NCI-H460 (cell line): ENCODE measurements at places on chromosomes 11 and 22. TPM values are rescaled to one million over a fixed set of nuclear protein-coding genes. Genes with fewer than 3 reads are reported as not detected.

GRCh38 chr11:133966921-133967598 is 10.3 kb upstream of the IGSF9B start:
- DNase-seq = peak; percentile 24

DNA sequence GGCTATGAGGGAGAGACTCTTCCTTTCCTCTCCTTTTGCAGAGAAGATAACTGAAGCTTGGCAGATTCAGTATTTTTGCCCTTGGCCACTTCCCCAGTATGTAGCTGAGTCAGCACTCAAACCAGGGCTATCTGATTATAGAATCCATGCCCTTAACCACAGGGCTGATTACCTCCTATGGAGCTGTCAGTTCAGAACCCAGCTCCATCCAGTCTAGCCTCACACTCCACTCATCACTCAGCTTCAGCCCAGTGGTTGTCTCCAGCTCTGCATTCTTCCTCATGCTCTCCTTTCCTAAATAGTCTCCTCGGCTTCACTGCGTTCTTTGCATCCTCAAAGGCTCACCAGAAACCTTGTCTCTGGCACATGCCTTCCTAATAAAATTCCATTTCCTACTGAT is 151.6 kb upstream of the BLID start:
- DNase-seq = no peak

GRCh38 chr11:12128301-12128751 is 17.9 kb downstream of the MICAL2 start:
- no peak for DNase-seq

The FOLR3 gene
- not detected in 2 replicates for total RNA-seq

The ZNF280A gene
- 0.75 and 0.89 TPM in 2 replicates for total RNA-seq

GRCh38 chr11:58938398-58938797 is 890 bp upstream of the GLYATL1 start:
- no peak for DNase-seq

The SMIM35 gene
- total RNA-seq = not detected in 2 replicates

DNA sequence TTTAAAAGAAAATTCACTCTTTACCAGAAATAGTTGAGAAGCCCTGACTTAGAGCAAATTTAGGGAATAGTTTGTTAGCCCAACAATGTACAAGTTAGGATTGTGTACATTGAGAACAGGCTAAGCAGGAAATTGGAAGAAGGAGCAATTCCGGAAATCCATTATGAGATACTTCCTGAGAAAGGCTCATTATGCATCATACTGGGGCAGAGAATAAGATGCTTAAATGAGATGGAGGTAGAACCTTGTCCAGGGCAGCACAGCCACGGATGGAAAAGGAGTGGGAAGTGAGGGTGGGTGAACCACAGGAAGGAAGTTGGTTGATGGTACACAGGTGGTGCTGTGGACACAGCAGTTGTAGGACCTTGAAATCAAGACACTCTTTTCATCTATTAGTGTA is 180.2 kb downstream of the PGR start:
- DNase-seq = no peak

DNA sequence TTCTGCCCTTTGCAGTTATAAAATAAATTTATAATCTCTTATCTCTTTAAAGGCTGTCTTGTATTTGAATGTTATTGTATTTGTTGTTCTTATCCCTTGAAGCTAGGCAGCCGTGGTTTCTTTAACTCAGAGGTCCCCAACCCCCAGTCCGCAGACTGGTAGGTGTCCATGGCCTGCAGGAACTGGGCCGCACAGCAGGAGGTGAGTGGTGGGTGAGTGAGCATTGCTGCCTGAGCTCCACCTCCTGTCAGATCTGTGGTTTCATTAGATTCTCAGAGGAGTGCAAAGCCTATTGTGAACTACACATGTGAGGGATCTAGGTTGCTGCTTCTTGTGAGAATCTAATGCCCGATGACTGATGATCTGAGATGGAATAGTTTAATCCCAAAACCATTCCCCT is 380.0 kb upstream of the CCDC90B start:
- no peak for DNase-seq

DNA sequence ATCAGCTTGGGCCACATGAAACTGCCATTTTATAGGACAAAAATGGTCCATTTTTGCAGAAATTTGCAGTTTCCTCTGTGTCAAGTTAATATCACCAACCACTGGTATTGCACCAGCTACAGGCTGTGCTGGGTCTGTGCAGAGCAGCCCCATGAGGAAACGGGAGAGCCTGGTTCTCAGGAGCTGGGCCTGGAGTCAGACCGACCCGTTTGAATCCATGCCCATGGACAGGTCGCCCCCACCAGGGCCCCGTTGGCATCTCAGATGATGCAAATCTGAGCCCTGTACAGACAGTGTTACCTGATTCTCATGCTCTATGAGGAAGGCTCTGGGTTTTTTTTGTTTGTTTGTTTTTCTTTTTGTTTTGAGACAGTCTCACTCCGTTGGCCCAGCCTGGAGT is 9.8 kb upstream of the SEC14L6 start:
- no peak for DNase-seq

The F2 gene
- total RNA-seq = not detected in 2 replicates

The NRXN2 gene
- 0.05 TPM in 1 of 2 replicates, not detected in the other for total RNA-seq

The CD3G gene
- total RNA-seq = not detected in 2 replicates

GRCh38 chr22:49052023-49052538 is 775.6 kb downstream of the BRD1 start:
- DNase-seq = no peak

DNA sequence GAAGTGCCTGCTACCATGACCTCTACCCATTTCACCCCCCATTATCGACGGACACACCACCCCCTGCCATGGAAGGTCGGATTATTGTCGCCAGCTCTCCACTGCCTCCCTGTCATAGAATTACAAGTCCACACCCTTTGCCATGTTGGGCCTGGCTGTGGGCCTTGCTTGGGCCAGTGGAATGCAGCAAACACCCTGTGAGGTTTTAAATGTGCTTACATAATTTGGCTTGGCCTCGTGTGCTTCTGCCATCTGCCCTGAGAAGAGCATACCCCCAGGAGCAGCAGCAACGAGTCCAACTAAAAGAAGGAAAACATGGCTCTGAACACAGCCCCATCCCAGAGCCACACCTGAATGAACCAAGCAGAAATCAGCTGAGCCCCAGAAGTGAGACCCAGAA is 94.1 kb upstream of the PRDM11 start:
- no peak for DNase-seq

DNA sequence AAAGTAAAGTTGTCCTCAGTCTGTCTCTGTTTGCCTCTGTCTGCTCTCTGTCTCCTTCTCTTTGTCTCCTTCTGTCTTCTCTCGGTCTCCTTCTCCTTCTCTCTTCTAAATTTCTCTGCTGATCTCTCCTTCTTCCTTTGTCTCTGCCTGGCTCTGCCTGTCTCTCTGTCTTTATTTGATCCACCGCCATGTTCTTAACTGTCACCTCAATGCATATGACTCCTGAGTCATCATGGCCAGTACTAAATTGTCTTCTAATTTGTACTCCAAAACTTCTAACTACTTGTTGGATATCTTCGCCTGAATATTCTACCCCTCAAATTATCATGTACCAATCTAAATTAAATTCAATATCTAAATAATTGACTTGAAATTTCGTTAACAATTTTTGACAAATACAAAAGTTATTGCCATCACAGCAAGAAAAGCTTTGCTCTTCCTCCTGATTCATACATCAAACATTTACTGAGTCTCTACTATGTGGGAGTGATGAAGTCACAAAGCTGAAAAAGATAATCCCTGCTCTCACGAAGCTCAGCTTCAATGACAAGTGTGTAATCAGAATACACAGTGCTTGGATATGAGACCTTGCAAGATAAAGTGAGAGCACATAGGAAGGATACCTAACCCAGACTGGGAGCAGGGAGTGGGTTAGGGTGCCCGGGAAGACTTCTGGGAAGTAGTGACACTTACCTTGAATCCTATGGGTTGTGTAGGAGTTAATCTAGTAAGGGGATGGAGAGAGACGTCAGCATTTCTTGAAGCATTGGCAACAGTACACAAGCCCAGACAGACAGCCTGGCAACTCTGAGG is 193.0 kb downstream of the MAML2 start:
- DNase-seq = no peak

GRCh38 chr11:113119074-113119473 is 157.9 kb downstream of the NCAM1 start:
- peak; percentile 38 for DNase-seq

The OR2AT4 gene
- total RNA-seq = not detected in 2 replicates

DNA sequence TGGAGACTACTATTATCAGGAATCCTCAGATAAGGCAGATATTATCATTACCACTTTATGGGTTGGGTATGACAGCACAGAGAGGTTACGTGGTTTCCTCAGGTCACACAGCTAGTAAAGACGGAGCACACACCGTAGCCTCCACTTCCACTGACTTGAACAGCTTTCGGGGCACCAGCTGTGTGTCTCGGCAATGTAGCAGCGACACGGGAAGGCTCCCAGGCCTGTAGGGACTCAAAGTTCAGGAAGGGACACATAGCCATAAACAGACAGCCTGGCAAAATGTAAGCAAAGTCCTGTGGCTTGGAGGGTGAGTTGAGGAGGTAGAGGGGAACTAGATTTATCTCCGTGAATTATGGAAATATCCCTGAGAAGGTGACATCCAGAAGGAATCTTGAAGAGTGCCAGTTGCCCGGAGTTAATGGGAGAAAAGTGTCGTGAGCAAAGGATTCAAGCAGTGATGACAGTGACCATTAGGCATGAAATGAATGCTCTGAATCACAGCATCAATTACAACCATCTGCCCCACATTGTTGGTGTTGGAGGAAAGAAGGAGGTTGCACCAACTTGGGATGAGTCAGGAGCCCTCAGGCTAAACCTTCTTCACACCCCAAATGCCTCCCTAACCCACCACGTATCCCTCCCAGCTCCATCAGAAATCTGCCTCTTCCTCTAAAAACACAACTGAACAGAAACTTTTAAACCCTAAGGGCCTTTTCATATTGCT is 106.7 kb upstream of the ASPHD2 start:
- no peak for DNase-seq

The MRPL21 gene
- 106 and 115 TPM in 2 replicates for total RNA-seq

The CCND1 gene
- 52.4 and 63.6 TPM in 2 replicates for total RNA-seq

DNA sequence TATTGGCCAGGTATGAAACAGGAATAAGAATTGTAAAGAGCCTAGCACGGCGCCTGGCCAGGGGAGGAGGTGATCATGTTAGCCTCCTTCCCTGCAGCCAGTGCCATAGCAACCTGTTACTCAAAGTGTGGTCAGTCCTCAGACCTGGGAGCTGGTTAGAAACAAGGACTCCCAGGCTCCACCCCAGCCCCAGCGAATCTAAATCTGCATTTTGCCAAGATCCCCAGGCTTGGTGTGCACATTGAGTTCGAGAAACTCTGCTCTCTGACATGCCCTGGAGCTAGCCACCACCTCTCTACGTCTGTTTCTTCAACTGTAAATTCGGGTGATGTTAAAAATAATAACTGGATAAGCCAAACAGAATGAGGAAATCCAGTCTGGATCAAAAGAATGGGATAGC is 56.1 kb upstream of the ALX4 start:
- no peak for DNase-seq

DNA sequence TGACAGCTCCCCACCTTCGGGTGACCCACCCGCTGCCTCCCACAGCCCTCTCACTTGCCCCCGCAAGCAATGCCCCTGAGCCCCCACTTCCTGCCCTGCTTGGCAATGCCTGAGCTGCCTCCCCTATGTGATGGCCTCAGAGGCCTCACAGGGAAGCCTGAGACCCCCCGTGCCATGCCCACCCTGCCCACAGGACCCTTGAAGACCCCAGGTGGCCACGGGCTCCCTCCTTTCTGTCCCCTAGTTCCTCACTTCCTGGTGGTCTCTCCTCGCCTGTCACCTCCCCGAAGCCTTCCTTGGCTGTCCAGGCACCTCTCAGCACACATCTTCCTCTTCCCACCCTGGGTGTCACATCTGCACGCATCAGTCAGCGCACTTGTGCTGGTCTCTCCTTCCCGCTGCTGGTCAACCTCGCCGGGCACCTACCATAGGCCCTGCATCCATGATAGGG is 90.5 kb downstream of the BRD1 start:
- DNase-seq = no peak

DNA sequence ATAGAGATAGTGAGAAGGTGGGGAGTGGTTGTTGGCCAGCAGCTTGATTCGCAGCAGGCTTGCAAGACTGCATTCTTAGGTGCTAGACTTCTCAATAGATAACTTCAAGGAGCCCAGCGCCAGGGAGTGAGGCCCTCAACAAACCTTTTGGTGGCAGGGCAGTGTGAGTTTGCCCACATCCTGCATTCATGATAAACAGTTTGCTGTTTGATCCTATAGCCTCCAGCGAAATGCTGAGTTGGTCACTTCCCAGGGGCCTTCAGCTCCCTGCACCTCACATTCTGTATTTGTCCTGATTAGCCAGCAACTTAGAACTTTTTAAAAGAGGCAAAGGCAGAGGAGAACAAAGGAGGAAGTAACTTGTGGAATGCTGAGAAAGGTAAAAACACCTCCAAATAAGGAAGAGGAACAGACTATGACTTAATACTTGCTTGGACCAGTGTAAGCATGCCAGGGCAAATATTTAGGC is 25.1 kb downstream of the OR10A6 start:
- DNase-seq = no peak

The IL18 gene
- total RNA-seq = 4.2 and 6.0 TPM in 2 replicates

DNA sequence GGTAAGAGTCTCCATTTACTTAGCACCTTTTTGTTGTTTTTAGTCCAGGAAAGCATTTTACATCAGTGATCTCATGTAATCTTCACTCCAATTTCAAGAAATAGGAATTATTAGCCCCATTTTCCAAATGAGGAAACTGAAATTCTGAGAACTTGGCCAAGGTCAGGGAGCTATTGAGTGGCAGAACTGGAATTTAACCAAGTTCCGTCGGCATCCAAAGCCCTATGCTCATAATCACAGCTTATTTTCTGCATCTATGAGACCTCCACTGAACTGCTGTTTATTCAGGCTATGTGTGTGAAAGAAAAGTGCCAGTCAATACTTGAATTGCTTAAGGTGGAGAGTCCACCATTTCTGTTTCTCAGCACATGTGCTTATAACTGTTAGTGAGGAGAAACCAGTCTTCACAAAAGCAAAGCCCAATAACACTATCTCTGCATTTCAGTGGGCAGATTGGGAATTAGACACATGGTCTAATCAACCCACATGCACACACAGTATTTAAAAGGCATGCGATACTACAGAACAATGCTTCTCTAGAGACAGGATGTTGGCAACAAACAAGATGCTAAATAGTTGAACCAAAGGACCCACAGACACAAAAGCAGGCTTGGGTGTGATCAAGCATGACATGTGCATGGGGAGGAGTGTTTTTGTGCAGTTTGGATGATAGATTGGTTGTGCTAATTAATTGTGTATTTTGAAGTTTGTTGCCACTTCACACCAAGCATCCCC is 780.6 kb downstream of the OPCML start:
- DNase-seq = no peak

The MMP10 gene
- 2.8 and 4.6 TPM in 2 replicates for total RNA-seq

The ATXN10 gene
- 42.1 and 58.6 TPM in 2 replicates for total RNA-seq

- DNase-seq = no peak
Observed at GRCh38 chr22:44393066-44393465, 80.3 kb upstream of the SHISAL1 start.

The YPEL1 gene
- 1.2 and 2.9 TPM in 2 replicates for total RNA-seq

GRCh38 chr11:46264030-46264429 is 13.4 kb upstream of the CREB3L1 start:
- DNase-seq = no peak

DNA sequence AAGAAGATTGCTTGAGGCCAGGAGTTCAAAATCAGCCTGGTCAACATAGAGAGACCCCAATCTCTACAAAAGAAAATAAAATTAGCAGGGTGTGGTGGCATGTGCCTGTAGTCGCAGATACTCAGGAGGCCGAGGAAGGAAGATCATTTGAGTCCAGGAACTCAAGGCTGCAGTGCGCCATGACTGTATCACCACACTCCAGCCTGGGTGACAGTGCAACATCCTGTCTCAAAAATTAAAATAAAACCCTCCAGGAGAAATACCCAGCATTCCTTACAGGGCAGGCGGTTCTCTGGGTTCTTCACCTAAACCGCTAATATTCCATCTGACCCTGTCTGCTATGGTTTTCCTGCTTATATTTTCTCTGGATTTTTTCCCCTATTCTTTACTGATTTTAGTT is 13.5 kb downstream of the TCF20 start:
- DNase-seq = no peak
